ENCODE measurements at places on chromosomes 13 and 19.

- no peak for DNase-seq
Observed at GRCh38 chr13:38538422-38538821, 148.5 kb upstream of the FREM2 start.

- DNase-seq, result no peak
Observed at GRCh38 chr13:21326155-21327031, 132.7 kb downstream of the ZDHHC20 start.

GRCh38 chr19:10855879-10856522, 7.8 kb downstream of the C19orf38 start:
- DNase-seq, result no peak

DNA sequence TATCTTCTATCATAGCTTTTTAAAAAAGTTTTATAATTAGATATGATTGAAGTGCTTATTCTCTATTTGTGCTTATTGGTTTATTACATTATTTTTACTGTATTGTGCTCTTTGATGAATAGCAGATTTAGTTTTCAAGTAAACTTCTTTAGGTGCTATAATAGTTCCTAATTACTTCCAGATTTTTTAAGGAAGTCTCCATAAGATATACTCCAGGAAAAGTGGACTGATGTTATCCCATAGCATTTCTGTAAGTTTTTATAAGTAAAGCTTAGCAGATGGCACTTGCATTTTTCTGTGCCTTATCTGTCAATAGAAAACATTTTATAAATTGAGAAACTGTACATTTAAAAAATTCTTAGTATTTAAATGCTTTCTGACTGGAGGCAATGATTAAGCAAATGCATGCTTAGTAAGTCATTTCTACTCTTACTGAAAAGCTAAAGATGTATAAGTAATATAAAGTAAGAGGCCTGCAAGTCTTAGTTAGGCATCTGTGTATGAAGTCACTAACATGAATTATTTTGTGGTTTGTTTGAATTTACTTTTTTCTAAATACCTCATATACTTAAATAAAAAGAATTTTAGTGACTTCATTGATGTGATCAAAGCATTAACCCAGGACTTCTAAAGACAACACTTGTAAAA, 182.8 kb downstream of the MAB21L1 start:
- no peak for DNase-seq

DNA sequence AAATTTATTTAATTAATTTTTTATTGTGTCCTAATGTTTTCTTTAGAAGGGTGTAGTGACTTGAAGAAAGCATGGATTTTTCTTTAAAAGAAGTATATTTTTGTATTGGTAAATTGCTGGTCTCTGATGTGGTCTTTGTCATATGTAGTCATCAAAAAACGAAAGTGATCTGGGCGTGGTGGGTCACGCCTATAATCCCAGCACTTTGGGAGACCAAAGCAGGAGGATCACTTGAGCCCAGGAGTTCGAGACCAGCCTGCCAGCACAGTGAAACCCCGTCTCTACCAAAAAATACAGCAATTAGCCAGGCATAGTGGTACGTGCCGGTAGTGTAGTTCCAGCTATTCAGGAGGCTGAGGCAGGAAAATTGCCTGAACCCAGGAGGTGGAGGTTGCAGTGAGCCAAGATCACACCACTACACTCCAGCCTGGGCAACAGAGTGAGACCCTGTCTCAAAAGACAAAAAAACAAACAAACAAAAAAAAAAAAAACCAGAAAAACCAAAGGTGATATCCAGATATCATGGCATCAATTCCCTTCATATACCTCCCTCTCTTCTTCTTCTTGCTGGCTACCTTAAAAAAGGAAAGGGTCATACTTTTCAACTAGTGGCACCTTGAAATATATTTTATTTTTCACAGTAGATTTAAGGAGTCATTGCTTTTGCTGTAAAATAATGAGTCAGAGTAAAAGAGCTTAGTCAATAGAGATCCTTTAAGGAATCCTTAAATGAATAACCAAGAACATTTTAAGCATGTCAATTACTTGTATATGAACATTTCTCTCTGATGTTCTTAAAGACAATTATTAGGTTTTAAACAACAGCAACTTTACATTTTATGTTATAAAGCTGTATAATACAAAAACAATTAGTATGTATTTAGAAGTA, 19.9 kb downstream of the KCTD4 start:
- no peak for DNase-seq

GRCh38 chr13:35530581-35530980, 54.1 kb upstream of the MAB21L1 start:
- no peak for DNase-seq

- DNase-seq, result no peak
Observed at GRCh38 chr19:34734537-34735103, 577 bp downstream of the ZNF181 start.

- no peak for DNase-seq
Observed at GRCh38 chr13:40399756-40400155, 266.7 kb downstream of the FOXO1 start.

DNA sequence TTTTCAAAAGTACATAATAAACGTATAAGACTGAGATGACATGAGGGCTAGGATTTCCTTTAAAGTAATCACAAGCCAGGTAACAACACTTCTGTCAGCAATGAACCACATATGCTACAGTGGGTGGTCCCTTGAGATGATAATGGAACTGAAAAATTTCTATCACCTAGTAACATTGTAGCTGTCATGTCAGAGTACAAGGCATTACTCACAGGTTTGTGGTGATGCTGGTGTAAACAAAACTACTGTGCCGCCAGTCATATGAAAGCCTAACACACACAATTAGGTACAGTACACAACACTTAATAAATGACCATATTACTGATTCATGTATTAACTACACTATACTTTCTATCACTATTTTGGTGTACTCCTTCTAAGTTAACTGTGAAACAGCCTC, 36.8 kb downstream of the MIPEP start:
- DNase-seq, result no peak

GRCh38 chr19:1227304-1228054, 10.3 kb downstream of the CBARP start:
- no peak for DNase-seq

DNA sequence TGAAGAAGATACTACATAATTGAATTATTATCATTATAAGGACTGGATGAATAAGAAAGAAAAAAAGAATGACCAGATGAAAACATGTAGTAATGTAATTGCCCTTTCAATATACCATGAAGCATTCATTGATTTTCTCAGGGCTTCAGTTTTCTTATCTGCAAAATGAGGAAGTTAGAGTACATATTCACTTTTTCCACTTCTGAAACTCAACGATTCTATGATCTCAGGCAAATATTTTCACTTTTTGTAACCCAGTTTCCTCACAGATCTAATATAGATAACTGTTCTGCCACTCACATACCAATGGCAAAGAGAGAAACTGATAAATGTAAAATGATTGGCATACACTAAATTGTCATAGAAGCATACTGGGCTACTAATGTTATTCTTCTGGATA, 856.6 kb upstream of the KLHL1 start:
- no peak for DNase-seq

GRCh38 chr13:59373341-59373740, 790.4 kb downstream of the DIAPH3 start:
- no peak for DNase-seq
